Activated effector memory CD4-positive, alpha-beta T cell treated with anti-CD3 and anti-CD28 coated beads, Interleukin-2, amount 50 U/mL, for 16 hours (primary cell): ENCODE measurements at places on chromosomes 6 and 20.

- DNase-seq = no peak
Observed at GRCh38 chr20:23215344-23215995, 129.3 kb upstream of the CD93 start.

DNA sequence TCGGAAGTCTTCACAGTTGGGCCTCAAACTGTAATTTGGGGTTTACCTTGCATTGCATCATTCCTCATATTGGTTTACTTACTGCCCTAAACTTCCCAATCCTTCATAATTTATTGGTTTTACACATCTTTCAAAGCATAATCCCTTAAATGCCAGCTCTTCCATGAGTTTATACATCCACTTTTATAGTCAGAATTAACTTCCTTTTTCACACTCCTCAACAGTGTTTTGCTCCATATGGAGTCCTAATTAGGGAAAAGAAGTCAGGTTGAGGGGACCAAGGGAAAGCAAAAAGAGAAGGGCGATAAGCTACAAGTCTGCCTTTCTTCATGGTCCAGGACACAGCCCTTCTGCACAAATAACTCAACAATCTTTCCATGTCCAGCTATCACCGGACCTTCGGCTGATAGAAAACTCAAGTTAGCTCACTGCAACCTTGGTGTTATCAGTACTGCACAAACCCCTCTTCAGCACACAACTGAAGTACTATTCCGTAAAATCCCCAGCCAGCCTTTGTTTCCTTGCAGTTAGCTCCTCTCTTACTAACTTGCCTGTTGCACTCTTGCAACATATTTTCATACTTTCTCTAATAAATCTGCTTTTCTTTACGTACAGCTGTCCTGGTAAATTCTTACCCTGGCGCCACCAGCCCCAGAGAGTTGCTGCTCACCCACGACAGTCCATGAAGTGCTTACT, 2.0 kb downstream of the EEF1E1 start:
- no peak for DNase-seq

DNA sequence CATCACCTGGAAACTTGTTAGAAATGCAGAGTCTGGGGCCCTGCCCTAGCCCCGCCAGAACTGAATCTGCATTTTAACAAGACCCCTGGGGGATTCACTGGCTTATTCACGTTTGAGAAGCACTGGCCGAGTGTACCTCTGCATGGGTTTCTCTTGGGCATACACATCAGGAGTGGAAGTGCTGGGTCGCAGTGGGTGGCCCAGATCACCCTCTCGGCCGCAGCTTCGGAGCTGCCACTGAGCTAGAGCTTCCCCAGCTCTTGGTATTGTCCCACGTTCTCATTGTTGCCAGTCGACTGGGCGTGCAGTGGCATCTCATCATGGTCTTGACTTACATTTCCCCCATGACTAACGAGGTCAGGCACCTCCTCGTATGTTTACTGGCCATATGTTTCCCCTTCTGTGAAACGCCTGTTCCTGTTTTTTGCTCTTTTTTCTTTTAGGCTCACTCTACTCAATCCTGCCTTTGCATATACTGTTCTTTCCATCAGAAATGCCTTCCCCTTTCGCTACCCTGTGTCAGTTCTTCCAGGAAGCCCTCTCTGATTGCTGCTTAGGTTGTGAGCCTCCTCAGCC, 3.0 kb upstream of the DLGAP4 start:
- DNase-seq = no peak

GRCh38 chr6:29071831-29072723, 15.0 kb downstream of the OR2B3 start:
- DNase-seq = no peak

- DNase-seq = no peak
Observed at GRCh38 chr6:20744911-20745557, 210.8 kb downstream of the CDKAL1 start.

- DNase-seq = no peak
Observed at GRCh38 chr6:144856622-144857021, 571.5 kb downstream of the UTRN start.

GRCh38 chr6:71599359-71599758, 287.0 kb upstream of the RIMS1 start:
- no peak for DNase-seq

- no peak for DNase-seq
Observed at GRCh38 chr20:57251344-57251743, 15.1 kb downstream of the BMP7 start.

GRCh38 chr6:11291582-11291981, 59.1 kb upstream of the NEDD9 start:
- DNase-seq = no peak

DNA sequence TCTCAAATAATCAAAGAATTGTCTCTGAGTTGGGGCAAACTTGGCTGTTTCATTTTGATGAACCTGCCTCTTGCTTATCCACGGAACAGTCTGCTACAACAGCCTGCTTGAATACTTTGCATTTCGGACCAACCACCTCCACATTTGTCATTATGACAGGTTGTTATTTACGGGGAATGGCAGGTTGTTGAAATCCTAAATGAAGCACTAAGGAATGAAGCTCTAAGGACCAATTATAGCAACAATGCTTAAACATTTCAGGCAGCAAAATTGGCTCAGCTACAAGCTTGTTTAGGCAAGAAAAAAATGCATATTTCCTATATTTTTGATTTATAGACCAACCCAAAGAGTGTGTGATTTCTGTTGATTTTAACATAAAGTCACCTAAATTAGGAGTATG, 84.5 kb downstream of the MAP3K7 start:
- no peak for DNase-seq

GRCh38 chr6:87243812-87244211, 78.6 kb upstream of the SMIM8 start:
- DNase-seq = no peak

GRCh38 chr6:121993362-121993761, 406.1 kb upstream of the HSF2 start:
- no peak for DNase-seq

GRCh38 chr6:166285233-166285632, 23.0 kb downstream of the PRR18 start:
- no peak for DNase-seq

DNA sequence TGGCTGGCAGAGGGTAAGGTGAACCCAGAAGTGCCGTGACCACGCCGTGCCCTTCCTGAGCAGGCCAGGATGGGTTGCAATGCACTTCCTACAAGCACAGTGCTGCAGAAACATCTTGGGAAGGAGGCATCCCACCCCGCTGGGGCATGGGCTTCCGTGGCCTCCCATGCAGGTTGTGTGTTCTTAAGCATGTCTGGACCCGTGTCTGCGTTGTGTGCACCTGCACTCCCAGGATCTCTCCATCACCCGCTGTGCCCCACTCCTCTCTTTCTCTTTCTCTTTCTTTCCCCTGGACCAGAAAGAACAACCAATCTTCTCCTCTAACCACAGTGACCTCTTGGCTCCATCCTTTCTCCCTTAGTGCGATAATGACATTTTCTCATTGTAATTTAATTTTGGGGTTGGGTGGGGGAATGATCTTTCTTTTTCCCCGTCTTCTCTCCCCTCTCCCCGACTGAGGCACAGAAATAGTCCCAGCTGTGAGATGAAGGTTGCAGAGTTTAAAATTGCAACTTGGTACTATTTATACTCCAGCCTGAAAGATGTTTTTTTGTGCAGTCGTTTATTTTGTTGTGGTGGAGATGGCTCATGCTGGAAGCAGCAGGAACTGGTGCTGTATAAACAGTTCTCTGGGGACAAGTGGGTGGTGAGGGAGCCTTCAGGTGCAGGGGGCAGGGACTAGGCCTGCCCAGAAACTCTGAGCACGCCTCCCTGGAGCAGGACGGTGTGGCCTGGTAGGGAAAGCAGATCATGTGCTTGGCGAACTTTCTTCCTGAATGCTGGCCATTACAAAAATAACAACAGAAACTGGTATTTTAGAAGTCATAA, 20.5 kb downstream of the BCAS4 start:
- DNase-seq = no peak

DNA sequence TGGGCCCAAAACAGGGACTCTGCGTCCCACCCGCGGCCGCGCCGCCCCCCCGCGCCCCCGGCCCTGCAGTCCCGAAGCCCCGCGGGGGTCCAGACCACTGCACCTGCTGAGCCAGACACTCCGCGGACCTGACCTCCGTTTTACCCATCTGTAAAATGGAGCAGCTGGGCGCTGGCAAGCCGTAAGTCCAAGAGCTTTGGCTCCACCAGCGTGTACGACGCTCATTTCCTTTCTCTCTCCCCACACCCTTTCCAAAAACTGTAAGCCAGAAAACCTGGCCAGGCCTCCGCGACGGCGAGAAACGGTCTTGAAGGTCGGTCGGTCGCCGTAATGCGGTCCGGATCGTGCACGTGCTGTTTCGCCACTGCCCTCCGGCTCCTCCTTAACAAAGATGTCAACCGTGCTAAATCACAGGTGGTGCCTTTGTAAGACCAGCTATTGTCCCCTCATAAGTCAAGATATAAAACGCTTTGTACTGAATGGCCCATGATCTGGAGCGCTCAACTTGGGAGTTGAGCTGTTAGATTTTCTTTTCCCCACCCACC, 7.8 kb upstream of the NR2E1 start:
- DNase-seq = no peak

- DNase-seq = no peak
Observed at GRCh38 chr6:90803956-90804355, 217.1 kb upstream of the MAP3K7 start.

- no peak for DNase-seq
Observed at GRCh38 chr6:134322216-134322615, 4.3 kb upstream of the SGK1 start.

DNA sequence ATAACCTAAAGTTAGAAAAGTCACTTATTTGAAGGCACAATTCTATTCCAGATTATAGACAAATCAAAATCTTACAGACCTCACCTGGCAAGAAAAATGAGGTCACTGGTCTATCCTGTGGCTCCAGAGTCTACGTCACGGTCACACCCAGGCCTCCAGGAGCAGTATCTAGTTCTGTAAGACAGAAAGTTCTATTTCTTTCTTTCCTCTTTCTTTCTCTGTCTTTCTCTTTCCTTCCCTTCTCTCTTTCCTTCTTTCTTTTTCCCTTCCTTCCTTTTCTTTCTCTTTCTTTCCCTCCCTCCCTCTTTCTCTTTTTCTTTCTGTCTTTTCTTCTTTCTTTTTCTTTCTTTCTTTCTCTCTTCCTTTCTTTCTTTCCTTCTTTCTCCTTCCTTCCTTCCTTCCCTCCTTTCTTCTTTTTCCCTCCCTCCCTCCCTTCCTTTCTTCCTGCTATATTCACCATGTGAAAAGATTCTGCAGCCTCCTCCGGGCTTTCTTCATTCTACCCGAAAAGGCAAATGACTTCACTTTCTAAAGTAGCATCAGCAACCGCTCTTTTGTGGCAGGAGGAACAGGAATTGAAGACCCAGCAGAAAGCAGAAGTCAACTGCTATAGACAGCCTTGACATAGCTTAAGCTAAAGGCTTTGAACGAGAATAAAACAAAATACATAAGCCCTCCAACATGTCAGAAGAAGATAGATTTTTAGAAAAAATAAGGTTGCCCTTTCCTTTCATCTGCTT, 83.9 kb upstream of the SIRPG start:
- DNase-seq = no peak

GRCh38 chr6:117771403-117771802, 96.1 kb downstream of the NUS1 start:
- no peak for DNase-seq

DNA sequence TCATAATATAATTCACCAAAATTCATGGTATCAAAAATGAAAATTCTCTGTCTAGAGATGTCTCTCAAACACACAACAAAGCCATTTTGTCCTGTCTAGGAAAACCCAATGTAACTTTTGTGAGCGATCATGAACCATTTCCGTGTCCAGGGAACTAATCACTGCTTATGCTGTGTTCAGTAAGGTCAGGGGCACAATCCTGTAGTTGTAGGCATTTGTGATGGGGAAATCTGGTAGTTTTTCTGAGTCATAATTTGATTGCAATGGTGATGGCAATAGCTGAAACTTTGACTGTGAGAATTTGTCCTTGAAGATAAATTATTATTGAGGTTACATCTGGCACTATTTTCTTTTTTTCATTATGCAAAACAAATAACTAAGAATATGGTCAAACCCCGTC, 21.0 kb upstream of the GCLC start:
- no peak for DNase-seq

DNA sequence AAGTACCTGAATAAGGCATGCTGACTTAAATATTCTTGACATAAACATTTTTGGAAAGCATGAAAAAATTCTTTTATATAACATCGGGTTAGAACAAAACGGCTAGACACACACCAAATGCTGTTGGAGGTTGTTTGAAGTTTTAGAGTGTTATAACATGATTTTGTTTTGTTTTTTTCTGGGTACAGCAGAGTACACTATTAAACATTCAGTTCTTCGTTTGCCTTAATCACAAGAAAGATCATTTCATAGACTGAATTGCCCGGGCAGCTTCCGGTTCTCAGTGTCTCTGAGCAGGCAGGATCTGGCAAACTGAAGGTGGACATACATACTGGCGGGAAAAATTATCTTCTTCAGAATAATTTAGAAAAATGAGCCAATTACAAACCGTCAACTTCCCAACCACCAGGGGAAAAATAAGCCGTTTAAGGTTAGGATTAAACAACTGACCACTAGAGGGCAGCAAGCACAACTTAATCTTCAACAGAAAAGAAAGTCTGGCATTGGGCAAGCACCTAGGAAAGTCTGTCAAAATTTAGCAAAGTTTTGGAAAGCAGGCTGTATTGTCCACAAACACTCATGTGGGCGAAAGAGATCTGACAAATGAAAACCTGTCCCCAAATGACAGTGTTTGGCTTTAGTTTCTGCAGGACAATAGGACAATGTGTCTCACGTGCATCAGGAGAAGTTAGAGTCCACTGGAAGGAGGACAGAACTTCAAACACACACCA, 15.0 kb downstream of the ZNF217 start:
- DNase-seq = peak; percentile 68

DNA sequence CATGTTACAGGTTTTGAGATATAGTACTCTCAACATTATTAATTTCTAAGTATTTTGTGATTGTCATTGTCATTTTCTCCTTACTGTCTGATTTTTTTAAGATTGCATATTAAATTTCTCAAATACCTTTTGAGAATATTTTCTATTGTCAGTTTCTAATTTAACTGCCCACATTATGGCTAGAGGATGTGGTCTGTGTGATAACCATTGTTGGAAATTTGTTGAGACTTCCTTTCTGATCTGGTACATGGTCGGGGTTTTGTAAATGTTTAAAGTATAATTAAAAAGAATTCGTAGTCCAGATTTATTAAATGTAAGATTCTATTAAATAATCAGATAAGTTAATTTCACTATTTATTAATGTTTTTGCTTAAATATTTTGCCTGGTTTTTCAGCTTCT, 60.1 kb downstream of the SLX4IP start:
- no peak for DNase-seq

GRCh38 chr6:101534386-101534785, 140.9 kb downstream of the GRIK2 start:
- DNase-seq = no peak
